ENCODE measurements at places on chromosomes 12 and 14.

GRCh38 chr12:117528538-117528937, 167.1 kb upstream of the NOS1 start:
- DNase-seq = no peak

- no peak for DNase-seq
Observed at GRCh38 chr12:111368291-111368787, 556 bp downstream of the PHETA1 start.

DNA sequence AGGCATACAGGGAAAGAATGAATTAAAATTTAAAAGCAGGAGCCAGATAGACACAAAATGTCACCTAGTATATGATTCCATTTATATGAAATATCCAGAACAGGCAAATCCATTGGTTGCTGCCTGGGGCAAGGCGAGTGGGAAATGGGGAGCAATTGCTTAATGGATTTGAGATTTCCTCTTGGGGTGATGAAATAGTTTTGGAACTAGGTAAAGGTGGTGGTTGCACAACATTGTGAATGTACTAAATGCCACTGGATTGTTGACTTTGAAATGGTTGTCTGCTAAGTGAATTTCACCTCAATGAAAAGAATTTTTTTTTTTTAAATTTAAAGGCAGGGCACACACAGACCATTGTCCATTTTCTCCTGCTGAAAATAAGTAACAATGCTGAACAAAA, 61.9 kb downstream of the ABCC9 start:
- no peak for DNase-seq

- no peak for DNase-seq
Observed at GRCh38 chr12:1064317-1064716, 73.3 kb downstream of the ERC1 start.

- no peak for DNase-seq
Observed at GRCh38 chr12:26798640-26799039, 34.4 kb downstream of the ITPR2 start.

DNA sequence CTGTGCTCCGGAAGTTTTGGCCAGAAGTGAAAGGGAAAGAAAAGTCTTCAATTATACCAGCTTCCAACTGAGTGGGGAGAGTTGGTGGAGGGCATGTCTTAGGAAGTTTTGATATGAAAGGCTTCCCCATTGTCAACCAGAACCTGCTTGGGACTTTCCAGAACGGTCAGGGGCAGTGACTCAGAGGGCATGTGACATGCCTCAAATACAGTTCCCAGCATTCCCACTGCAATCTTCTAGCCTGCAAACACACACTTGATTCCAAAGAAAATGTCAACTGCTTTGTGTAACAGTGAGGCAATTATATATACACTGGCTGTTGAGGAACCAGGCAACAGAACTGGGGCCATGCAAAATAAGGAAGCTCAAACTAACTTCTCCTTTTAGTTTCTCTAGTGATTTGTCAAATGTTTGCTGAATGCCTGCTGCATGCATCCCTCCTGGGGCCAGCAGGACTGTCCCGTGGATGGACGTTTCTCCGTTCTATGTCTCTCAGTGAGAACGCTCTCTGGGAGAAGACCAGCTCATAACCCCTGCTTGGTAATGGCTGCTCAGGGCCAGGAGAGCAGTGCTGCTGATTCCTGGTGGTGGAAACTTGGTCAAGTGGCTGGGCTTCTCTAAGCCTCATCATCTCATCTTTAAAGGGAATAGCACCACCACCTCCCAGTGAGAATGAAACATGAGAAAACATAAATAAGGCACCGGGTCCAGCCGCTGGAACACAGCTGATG, 18.3 kb downstream of the SLC25A47 start:
- no peak for DNase-seq

DNA sequence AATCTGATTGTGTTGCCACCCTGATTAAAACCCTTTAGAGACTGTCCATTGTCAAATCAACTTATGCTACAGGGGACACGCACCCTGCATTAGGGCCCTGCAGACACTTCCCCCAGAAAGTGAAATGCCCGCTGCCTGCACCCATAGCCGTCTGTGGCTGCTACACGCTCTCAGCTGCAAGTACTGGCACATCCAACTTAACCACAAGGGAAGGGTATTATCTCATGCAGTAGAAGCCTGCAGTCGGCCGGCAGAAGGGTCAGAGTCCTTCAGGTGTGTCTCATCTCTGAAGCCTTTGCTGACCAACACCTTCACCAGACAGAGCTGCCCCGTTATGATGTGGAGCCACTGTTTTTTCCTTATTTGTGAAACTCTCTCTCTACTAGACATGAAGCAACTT, 20.8 kb downstream of the CFAP251 start:
- DNase-seq = no peak

DNA sequence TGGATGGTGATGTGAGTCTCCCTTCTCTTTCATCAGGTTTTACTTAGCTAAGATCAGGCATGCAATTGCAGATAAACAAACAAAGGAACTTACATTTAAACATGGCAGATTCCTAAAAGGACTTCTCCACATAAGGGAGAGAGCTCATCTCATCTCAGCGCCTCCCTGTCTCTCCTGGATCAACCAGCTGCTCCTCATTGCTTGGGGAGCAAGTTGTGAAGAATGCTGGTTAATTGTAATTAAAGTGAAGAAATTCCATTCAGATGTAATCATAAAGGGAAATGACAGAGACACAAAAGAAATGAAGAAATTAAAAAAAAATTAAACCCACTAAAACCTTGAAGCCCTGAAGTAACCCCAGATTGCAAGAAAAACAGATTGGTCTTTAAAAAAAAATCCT, 104.4 kb upstream of the DIO2 start:
- no peak for DNase-seq

DNA sequence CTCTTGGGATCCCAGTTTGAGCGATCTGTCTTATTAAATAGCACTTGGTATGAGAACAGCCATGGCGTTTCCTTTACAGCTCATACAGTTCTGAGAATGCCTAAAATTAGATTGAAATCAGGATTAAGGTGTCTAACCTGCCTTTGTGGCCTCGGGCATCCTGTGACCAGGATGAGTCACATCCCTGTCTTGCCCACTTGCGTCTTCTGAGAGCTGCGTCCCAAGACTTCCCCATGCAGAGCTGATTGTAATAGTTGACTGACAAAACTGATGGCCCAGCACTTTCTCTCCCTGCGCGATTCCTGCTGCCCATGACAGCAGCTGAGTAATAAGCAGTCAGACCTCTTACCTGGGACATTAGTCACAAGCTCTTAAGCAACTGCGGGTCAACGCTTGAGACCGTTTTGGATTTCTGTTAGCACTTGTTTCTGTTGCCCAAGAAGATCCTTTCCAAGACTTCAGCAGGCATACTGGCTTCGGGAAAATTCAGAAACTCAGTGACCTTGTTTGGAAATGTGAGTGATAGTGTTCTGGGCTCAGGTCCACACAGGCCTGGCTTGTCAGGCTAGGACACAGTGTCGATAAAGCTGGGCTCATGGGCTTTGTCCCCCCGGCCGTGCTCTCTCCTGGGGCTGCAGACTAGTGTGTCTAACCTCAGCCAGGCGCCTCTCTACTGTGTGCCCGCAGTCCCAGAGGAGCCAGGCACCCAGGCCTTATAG, 169.9 kb upstream of the HIF1A start:
- no peak for DNase-seq

- no peak for DNase-seq
Observed at GRCh38 chr14:75418850-75419768, 8.7 kb upstream of the JDP2 start.

DNA sequence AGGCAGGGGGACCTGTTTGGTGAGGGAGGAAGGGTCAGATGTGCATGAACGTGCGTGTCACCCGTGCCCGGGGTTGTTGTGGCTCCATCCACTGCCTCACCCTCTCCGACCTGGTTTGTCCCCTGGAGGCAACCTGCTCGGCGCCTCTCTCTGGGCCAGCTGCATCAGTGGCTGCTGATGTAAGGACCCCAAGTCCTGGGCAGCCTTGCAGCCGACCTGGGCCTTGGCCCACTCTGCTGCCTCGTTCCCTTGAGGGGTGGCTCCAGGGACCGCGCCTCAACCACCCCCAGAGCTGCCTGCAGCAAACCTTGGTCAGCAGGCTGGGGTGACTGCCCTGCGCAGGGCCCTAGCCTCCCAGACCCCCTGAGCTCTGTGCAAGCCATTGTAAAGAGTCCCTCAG, 351.7 kb downstream of the TMEM121 start:
- no peak for DNase-seq

- no peak for DNase-seq
Observed at GRCh38 chr12:126424696-126425095, 1359.5 kb downstream of the AACS start.

- DNase-seq = no peak
Observed at GRCh38 chr14:65333943-65334687, 78.4 kb upstream of the FUT8 start.

DNA sequence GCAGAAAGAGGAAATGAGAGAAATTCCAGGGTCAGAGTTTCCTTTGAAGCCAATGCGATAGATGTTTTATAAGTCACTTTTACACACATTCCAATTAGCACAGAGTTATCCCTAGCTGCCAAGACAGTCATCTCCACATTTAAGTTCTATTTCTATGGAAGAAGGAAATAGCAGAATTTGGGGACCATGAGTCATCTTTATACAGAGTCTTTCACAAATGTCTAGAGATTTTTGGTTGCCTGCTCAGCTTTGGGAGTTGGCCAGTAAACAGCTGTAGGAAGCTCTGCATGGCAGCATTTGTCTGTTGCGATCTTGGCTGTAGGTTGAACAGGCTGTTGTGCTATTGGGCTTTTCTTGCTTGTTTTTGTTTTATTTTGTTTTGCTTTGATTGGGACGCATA, 884.3 kb downstream of the GALC start:
- DNase-seq = no peak

GRCh38 chr14:22448905-22449599, 140.0 kb downstream of the DAD1 start:
- DNase-seq = no peak

DNA sequence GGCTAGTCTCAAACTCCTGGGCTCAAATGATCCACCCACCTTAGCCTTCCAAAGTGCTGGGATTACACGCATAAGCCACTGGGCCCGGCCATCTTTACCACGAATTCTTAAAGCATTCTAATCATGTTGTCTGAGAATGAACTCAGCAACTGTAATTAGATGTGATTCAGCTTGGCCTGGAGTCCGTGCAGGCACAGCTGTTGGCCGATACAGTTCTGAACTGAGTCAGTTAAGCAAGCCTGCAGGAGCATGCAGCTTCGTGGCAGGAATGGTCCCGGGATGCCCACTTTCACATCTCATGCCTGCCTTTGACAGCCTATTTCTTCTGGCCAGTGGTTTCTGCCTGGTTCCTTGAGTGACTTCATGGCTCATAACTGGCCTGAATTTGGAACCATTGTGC, 194.1 kb downstream of the ANO6 start:
- DNase-seq = no peak

GRCh38 chr12:4833053-4833452, 76.7 kb upstream of the KCNA1 start:
- no peak for DNase-seq

DNA sequence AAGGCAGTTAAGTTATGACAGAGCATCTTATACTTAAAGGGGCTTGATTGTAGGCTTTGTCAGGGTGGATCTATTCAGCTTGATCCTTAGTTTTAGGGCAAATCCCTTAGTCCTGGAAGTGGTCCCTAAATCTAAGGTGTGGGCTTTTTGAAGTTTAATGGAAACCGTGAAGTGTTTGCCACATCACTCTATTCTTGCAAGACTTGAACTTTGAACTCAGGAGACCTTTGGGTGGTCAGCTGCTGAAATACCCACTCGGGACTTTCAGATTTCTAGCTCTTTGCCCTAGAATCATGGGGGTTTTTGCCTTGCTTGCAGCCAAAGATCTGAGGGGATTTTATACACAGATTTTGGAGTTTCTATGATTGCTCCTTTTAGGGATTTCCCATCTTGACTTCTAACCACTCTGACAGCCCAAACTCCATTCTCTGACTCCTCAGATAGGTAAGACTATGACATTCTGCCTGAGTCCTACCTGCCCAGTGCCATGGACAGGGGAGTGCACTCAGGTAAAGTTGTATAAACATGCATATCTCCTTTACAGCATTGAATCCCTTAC, 39.9 kb downstream of the SNAPC1 start:
- DNase-seq = no peak

DNA sequence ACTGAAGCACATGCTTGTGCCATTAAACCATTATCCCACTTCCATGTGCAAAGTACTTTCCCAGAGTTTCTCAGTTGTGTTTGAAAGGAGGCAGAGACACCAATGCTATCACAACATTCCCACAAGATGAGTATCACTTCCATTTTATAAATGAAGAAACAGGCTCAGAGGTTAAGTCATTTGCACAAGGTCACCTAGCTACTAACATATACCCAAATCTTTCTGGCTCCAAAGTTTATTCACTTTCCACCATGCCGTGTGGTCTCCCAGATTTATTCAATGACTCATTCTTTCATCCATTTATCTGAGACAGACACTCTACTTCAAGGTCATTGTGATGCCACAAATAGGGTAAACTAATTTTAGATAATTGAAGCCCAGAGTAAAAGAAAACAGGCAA, 9.4 kb downstream of the ART4 start:
- no peak for DNase-seq

GRCh38 chr12:12877781-12878455, 13.4 kb upstream of the GPRC5A start:
- DNase-seq = no peak

DNA sequence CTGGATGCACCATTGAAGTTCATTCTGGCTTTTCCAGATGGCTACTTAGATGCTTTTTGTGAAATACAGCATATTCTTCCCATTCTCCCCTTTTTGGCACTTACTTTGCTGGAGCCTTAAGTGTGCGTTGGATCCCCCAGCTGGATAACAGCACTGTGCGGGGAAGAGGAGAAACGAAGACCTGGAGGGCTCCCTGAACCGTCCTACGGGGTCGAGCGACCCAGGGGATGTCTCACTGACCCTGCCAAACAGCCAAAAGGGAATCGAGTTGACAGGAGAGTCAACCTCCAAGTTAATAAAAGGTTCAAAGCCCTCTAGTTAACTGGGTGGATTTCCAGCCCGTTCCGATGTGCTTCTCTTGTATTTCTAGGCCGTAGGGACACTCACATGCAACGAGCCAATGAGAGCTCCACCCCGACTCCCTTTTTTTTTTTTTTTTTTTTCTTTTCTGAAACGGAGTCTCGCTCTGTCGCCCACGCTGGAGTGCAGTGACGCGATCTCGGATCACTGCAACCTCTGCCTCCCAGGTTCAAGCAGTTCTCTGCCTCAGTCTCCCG, 1.0 kb upstream of the CAMKK2 start:
- no peak for DNase-seq

DNA sequence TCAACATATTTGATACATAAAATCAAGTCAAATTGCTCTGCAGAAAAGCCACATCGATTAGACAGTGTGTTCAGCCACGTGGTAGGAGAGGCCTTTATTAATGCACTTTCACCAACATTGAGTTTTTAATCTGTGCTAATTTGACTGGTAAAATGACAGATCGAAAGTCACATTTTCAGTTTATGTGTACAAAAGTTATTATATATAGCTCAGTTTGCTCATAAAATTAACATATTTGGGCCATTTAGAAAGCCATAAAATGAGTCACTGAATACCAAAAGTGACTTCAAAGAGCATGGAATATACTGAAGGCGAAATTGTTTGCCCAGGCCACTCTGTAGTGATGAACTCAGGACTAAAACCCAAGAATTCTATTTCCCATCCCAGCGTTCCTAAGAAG, 26.0 kb downstream of the C12orf42 start:
- no peak for DNase-seq

- DNase-seq = no peak
Observed at GRCh38 chr14:34912182-34912581, 37.0 kb upstream of the BAZ1A start.
